Left kidney (tissue), 8 donors: ENCODE measurements at places on chromosomes 12 and 14. TPM values are rescaled to one million over a fixed set of nuclear protein-coding genes. Genes with fewer than 3 reads are reported as not detected.

DNA sequence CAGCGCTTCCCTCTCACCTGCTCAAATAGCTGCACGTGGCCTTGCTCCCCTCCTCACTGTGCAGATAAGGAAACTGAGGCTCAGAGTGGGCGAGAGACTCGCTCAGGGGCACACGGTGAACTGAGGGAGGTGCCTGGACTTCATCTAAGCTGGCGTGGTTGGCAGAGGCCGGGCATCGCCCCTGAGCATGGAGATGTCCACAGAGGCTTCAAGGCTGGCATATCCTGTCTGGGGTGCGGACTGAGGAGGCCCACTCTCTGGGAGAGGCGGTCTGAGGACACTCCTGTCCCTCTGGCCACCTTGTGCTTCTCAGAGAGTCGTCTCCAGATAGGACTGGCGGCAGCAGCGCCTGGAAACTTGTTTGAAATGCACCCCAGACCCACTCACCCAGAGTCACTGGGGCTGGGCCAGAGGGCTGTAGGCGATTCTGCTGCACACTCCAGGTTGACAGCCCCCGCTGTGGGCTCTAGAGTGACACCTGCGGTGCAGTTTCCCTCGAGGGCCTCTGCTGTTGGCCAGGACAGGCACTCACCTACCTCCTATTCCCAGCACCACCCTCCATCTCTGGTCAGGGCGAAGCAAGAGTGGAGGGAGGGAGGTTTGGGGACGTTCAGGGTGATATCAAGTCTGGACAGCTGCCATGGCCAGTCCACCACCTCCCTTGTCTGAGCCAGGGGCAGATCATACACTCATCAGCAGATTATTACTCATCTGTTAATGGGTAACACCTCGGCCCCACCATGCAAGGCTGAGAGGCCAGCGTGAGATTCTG is 11.2 kb upstream of the LBHD2 start:
- DNase-seq, result no peak

DNA sequence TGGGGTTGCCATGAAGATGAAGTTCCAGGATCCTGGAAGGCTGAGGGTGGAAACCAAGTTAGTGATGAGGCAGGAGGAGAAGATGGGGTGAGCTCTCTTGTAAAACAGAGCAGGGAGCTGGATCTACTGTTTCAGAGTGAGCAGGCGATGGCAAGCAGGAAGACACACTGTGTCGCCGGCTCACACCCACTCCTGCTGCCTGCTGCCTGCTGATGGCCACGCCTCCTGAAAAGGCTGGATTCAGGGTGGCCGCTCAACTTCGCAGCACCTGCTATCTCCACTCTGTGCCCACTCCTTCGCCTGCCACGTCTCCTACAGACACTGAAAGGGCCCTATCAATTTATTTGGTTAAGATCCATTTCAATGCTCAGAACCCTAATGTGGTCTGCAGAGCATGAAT is 96.1 kb downstream of the RBM19 start:
- no peak for DNase-seq

DNA sequence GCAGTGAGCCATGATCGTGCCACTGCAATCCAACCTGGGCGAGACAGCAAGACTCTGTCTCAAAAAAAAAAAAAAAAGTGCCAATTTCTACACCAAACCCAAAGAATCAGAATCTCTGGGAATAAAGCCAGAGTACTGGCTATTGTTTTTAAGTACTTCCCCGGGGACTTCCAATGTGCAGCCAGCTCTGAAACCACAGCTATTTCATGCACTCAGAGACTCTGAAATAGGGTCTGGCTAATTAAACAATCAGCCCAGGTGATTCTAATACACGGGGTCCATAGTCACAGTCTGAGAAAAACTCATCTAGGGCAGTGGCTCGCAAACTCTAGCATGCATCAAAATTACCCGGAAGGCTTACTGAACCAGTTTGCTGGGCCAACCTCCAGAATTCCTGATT is 56.3 kb downstream of the SIX6 start:
- no peak for DNase-seq

DNA sequence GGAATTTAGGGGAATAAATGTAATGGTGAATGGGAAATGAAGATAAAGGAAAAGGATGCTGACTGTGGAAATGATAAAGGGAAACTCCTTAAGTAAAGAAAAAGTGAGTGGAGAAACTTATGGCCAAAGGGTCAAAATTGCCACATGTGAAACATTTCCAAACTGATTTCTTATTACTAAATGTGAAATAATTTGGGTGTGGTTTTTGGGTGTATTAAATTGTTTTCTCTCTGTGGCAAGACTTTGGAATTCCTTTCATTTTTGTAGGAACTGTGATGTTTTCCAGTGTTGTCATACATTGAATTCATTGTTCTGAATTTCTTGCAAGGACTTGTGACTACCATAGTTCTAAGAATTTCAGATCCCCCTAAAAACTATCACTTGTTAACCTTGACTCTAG is 1891.5 kb upstream of the SEL1L start:
- DNase-seq, result no peak

DNA sequence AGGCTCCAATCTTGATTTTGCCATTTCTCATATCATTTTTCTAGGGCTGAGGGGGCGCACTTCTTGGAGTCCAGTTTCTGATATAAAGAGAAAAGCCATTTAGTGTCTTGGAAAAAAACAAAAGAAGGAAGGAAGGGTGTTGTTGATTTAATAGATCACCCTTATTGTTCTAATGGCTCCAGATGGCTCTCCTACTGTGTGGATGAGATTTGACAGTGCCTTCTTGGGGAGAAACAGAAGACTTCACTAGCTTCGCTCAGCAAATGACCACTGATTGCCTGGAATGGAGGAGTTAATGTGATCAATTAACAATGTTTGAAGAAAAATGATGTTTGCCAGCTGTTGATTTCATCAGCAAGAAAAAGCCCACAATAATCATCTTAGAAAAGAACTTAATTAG is 216.2 kb downstream of the APAF1 start:
- no peak for DNase-seq

Gene UNC79
- 1.1 TPM for polyA plus RNA-seq

Gene C12orf50
- 0.57 TPM for polyA plus RNA-seq
